Ovary (tissue), 10 donors: ENCODE measurements at places on chromosomes 5 and 9. TPM values are rescaled to one million over a fixed set of nuclear protein-coding genes. Genes with fewer than 3 reads are reported as not detected.
A peak's percentile ranks its signal among the peaks of the same experiment; 100 is the strongest.

DNA sequence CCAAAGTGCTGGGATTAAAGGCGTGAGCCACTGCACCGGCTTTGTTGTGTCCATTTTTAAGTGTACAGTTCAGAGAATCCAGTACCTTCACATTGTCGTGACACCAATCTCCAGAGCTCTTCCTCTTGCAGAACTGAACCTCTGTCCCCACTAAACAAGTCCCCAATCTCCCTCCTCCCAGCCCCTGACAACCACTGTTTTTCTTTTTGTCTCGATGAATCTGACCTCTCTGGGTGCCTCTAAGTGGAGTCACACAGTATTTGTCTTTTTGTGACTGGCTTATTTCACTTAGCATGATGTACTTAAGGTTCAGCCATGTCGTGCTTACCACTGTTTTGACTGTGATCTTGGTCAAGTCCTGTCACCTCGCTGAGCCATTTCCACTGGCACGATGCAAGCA is 1.6 kb downstream of the WDR38 start:
- DNase-seq, result no peak

DNA sequence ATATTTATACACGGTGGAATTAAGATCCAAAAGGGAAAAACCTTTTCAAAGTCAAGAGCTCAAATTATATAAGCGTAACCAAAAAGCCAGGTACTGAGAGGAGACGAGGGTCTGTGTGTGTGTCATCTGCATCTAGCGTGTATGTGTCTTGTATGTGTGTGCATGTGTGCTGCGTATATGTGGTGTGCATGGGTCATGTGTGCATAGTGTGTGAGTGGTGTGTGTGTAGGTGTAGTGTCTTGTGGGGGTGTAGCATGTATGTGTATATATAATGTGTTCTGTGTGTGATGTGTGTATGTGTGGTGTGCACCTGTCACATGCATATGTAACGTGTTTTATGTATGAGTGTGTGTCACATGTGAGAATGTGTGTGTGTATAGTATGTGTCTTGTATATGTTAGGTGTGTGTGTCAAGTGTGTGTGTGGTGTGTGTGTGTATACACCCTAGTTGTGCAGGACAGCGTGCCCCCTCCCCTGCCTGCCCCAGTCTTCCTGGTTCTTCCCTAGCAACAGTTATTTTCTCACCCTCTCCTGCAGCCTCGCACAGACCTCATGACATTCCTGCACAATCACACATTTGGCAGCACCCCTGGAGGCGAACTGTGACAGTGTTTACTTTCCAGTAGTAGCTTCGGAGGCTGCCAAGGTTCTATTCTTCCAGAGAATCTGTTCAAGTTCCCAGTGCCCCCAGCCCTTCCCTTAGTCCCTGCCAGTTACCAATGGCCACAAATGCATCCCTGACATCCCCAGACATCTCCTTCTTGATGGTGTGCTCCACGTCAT is 27.1 kb upstream of the TNIP1 start:
- no peak for DNase-seq

DNA sequence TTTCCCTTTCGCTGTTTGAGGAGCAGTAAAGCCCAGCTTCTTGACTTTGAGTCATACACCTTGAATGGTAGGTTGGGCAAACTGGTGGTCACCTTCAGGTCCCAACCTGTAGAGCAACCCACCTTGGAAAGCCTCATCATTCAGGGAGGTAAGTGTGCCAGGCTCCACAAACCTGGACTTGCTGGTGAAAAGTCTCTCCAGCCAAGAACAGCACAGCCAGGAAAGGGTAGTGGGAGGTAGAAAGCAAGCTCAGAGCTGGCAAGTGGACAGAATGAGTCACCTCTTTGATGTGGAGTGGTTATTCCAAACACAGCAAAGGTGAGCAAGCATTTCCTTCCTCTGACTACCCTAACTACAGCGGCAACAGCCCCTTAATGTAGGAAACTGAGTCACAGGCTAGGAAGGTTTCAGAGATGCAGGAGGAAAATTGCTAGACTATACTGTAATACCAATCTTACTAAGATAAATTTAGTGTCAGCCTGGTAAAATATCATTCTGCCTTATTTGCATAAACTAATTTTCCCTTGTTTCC is 117.5 kb upstream of the MTAP start:
- DNase-seq, result no peak

GRCh38 chr9:15741015-15741414 is 188.2 kb downstream of the CCDC171 start:
- no peak for DNase-seq

- DNase-seq, result peak; percentile 59
Observed at GRCh38 chr9:33264003-33264472, 470 bp downstream of the BAG1 start.

GRCh38 chr9:13480693-13481092 is 201.2 kb upstream of the MPDZ start:
- DNase-seq, result no peak

DNA sequence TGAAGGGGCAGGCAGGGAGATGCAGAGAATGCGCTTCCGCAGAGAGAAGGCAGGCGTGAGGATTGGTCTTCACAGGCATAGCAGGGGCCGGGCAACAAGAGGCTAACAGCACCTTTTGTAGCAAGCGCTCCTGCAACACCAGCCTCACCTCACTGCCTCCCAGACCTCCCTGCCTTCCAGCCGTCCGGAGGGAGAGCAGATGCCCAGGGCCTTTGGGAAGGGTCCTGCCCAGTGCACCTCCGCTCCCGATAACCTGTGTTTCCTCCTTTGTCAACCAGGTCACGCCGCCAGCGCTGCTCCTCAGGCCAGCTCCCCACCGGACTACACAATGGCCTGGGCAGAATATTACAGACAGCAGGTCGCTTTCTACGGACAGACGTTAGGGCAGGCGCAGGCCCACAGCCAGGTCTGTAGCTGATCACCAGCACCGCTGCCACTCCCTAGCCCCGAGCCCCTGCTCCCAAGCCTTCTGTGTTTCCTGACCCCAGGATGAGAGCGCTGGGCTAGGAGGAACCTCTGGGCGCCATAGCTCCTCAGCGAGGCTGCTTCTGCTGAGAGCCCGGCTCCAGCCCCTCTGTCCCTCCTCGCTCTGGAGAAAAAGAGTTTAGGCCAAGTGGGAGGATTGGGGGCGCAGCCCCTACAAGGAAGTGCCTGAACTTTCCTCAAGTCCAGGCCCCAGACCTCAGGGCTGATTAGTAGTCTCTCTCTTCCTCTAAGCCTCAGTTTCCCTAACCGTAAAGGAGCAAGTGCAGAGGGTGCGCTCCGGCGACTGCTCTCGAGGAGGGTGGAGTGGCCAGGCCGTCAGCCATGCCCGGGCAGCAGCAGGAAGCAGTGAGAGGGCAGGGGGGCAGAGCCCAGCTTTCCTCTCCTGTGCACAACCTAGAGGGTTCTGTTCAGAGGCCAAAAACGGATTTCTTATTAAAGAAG is 28.4 kb upstream of the PRDM12 start:
- DNase-seq, result no peak

DNA sequence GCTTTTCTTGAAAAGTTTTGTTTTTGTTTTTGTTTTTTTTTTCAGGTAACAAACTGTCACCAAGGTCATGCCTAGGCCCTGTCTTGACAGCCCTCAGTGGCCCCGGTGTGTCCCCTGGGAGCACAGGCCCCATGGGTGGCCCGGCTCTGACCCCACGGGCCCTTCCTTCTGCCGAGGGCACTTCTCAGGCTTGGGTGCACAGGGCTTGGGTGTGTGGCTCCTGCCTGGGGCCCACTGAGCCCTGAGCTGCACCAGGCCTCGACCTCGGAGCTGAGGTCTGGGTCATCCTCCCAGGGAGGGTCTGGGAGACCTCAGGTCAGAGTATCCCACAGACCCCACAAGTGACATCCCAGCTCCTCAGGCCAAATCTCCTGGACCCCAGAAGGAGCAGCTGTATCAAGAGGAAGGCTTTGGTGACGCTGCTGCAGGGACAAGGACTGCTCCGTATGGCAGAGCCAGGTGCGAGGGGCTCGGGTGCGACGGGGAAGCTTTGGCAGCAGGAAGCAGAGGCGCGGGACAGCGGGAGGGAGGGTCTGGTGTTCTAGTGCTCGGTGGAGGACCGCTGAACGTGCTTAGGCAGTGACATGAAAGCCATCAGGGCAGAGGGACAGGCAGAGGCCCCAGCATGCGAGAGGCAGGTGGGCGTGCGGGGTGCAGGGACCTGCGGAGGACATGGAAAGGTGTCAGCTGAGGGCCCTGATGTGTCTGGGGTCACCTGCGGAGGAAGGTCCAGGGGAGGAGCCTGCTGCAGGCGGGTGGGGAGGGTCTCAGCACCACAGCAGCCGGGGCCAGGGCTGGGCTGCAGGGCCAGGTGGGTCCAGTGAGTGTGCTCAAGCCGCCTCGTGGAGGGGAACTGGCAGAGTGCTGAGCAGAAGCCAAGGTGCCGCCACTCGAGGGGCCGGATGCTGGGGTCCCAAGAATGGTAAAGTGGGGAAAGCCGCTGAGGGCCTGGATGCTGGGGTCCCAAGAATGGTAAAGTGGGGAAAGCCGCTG is 18.4 kb upstream of the SLC9A3 start:
- no peak for DNase-seq

DNA sequence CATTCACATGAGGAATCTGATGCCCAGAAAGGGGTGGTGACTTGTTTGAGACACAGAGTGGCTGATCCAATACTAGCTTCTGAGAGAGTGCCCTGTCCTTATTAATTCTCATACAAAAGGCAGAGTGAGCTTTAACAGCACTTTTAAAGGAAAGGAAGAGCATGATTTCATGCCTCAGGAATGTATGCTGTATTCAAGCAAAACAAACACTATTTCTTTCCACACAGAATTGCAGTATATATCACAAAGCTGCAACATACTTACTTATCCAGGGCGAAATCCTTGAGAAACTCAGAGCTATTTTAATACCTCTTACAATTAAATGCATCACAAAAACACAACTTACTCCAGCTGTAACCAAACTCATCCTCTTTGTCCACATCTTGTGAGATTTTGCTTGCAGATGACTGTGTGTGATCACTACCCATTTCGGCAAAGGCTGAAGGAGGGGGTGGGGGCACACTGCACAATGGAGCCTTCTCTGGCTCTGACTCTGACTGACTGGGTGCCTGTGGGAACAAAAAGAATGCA is 139.8 kb downstream of the MPDZ start:
- DNase-seq, result no peak

- DNase-seq, result no peak
Observed at GRCh38 chr5:163540696-163541095, 35.3 kb downstream of the MAT2B start.

DNA sequence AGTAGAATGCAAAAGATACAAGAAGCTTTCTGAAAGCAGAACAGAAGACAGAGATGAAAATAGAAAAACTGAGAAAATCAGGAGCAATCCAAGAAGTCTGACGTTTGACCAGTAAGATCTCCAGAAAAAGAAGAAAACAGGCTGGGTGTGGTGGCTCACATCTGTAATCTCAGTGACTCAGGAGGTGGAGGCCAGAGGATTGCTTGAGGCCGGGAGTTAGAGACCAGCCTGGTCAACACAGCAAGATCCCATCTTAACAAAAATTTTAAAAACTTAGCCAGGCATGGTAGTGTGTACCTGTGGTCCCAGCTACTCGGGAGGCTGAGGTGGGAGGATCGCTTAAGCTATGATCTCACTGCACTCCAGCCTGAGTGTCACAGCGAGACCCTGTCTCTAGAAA is 15.9 kb downstream of the RETREG1 start:
- no peak for DNase-seq

DNA sequence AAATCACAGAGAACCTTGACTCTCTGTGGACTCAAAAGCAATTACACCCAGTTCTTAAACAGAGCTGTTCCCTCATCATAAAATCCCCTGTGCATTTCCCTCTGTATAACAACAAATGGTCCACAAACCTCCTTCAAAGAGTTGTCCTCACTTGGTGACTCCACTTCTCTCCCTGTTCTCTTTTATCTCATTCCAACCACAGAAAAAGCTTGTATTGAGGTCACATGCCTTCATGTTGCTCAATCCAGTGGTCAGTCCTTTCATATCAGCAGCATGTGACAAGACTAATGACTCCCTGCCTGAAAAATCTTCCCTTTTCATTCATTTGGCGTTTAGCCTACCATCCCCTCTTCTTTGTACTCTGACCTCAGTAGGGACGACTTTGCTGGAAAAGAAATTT is 158.0 kb downstream of the DEPDC1B start:
- no peak for DNase-seq

DNA sequence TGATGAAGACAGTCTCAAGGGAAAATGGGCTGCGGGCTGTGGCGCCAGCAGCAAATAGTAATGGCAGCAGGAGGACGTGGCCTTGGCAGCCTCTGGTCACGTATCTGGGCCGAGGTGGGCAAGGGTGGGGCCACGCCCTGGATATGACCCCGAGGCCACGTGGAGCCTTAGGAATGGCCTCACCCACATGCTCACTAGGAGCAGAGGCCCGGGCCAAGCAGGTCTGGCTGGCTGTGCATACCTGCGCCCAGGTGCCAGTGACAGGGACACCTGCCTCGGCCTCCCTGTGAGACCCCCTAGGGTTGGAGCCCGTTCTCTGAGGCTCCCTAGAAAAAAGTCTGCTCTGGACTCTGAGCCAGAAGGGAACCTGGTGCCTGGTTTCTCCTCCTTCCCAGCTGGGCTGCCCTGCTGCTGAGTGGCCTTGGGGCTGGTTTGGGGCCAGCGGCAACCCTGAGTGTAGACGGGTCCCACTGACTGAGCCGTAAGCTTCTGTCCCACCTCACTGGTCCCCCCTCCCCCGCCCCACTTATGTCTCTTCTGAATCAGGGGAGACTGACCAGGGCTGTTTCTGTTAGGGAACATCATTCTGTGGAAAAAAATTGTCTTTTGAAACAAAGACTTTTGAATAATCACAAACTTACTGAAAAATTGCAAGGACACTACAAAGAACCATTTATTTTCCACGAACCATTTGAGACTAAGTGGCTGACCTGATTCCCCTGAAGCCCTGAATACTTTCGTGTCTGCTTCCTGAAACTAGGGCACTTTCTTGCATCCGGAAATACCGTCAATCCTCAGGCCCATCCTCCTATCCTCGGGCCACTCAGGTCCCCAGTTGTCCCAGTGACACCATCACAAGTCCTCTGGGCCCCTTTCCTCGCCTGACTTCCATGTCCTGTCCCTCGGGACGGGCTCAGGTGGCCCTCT is 60.8 kb downstream of the WNK2 start:
- no peak for DNase-seq

GRCh38 chr9:16627967-16628366 is 242.5 kb downstream of the BNC2 start:
- no peak for DNase-seq

- no peak for DNase-seq
Observed at GRCh38 chr5:142491270-142491669, 166.4 kb upstream of the SPRY4 start.

ADAMTS2 gene
- 8.0 TPM for total RNA-seq

GLRA1 gene
- not detected for total RNA-seq

SUSD3 gene
- 44.3 TPM for total RNA-seq

MEIKIN gene
- not detected for total RNA-seq

KIF4B gene
- not detected for total RNA-seq

ITGA1 gene
- 17.1 TPM for total RNA-seq
